ENCODE measurements at places on chromosomes 11 and 22. TPM values are rescaled to one million over a fixed set of nuclear protein-coding genes. Genes with fewer than 3 reads are reported as not detected.
A peak's percentile ranks its signal among the peaks of the same experiment; 100 is the strongest.

Gene HTR3B
- not detected for total RNA-seq

Gene TRIM49
- not detected for total RNA-seq

Gene PRR33
- not detected for total RNA-seq

Gene TBX10
- total RNA-seq: not detected

DNA sequence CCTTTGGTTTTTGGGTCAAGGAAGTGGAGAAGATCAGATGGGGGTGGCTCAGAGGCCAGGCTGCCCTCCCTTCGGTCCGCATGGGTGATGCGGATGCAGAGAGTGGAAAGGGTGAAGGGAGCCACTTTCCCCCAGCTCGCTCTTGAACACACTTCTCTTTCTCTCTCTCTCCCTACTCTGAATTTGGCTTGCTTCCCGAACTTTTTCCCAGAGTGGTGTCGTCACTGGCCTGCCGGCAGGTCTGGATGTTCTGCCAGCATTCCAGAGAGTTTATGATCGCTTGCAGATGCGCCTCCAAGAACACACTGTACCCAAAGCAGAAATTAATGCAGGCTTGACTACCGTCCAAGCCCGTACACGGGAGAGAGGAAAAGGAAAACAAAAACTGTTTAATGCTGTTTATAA, 103.2 kb downstream of the ZBTB16 start:
- DNase-seq: peak; percentile 94

DNA sequence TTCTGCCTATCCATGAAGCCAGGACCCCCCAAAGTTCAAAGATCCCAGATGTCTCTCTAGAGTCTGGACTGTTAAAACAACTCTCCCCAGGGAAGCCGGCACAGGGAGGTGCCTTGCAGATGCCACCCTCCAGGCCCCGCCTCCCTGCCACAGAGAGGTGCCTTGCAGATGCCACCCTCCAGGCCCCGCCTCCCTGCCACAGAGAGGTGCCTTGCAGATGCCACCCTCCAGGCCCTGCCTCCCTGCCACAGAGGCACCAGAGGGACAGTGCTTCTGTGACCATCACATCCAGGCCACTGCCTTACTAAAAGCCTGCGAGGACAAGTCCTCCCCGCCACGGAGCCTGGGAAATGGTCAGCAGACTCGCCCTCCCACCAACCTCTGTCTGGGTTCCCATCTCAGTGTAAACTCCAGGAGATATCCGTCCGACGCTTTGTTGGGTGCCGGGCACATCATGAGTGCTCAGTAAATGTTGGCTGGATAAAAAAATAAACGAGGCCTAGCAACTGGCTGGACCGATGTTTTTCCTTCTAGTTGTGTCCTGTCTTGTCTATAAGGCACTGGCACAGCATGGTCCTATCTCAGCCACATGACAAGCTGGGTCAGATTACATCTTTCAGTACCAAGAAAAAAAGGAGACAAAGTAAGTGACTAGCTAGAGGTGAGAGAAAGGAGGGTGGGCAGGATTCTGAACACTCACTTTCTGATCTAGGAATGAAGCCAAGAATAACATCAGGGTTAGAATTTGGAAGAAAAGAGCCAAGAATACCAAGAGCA, 91.2 kb upstream of the CSNK2A3 start:
- peak; percentile 57 for DNase-seq

DNA sequence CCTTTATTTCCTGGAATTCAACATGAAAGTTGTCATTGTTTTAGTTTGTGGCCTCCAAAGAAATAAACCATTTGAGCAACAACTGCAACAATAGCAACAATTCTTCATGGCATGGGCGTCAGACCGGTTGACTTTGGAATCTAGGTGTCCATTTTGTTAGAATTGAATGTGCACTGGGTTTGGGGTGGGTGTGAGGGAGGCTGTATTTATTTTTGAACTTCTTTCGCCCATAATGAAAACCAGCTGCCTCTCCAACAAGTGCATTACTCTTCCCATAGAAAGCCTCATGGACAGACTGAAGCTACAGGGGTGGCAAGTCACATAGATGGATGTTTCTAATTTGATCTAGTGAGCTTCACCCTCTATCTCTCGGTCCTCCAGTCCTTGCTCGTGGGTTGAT, 85.4 kb downstream of the ADAMTS15 start:
- no peak for DNase-seq

DNA sequence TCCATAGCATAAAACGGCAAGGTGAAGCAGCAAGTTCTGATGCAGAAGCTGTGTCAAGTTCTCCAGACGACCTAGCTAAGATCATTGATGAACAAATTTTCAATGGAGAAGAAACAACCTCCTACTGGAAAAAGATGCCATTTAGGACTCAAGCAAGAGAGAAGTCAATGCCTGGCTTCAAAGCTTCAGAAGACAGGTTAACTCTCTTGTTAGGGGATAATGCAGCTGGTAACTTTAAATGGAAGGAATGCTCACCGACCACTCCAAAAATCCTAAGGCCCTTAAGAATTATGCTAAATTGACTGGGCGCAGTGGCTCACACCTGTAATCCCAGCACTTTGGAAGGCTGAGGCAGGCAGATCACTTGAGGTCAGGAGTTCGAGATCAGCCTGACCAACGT, 31.3 kb downstream of the CLTCL1 start:
- no peak for DNase-seq

GRCh38 chr22:23862103-23862502, 4.4 kb downstream of the SLC2A11 start:
- DNase-seq: peak; percentile 52

DNA sequence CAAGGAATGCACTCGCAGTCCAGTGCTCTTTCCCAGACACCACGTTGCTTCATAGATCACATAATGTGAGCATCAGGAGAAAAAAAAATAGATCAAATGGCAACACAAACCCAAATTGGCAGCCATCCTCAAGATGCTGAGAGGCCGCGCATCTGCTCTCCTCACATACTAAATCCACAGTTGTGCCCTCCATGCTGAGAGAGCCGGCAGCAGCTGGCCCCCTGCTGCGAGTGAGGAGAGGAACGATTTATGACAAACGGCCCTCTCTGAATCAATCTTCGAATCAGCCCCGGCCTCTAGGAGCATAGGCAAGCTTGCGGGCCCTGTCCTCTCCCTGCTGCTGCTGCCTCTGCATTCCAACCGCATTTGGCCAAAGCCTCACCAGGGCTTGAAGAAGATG, 159.9 kb upstream of the TENM4 start:
- no peak for DNase-seq

Gene MMP8
- total RNA-seq: under 0.01 TPM

Gene SLC37A2
- total RNA-seq: 0.72 TPM

GRCh38 chr11:45347348-45348082, 61.4 kb upstream of the SYT13 start:
- no peak for DNase-seq

DNA sequence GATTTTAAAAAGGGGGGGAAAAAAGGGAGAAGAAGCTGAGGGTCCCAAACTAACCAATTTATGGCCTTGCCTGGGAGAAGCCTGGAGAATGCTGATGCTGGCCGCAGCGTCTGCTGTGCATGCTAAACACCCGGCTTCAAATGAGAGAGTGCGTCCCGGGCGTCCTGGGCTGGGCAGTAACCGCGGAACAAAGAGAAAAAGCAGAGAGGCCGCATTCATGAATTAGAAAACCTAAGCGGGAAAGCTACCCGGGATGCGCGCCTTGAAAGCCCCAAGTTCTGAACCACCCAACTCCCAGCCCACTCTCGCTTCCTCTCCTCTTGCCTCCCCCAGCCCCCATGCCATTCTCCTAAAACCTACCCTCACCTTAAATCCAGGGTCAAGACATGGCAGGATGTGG, 6.5 kb downstream of the MN1 start:
- DNase-seq: no peak
